ENCODE measurements at places on chromosomes 4 and X.

GRCh38 chr4:187059021-187059420 is 335.4 kb upstream of the FAT1 start:
- no peak for DNase-seq

DNA sequence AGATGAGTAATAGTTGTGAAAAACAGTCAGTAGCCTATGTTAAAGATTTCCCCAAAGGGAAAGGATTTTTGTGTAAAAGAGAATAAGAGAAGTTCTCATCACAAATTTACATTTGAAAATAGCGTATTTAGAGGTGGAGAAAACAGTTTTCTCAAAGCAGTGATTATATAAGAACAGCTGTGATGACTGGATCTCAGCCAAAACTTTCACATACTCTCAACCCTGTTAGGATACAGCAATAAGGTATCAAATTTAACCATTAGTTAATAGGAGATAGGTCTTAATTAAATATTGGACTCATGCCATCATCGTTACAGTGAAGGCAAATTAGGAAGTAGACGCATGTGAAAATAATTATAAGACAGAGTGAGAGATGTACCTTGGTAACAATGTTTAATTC is 622.7 kb downstream of the PCDH18 start:
- no peak for DNase-seq

DNA sequence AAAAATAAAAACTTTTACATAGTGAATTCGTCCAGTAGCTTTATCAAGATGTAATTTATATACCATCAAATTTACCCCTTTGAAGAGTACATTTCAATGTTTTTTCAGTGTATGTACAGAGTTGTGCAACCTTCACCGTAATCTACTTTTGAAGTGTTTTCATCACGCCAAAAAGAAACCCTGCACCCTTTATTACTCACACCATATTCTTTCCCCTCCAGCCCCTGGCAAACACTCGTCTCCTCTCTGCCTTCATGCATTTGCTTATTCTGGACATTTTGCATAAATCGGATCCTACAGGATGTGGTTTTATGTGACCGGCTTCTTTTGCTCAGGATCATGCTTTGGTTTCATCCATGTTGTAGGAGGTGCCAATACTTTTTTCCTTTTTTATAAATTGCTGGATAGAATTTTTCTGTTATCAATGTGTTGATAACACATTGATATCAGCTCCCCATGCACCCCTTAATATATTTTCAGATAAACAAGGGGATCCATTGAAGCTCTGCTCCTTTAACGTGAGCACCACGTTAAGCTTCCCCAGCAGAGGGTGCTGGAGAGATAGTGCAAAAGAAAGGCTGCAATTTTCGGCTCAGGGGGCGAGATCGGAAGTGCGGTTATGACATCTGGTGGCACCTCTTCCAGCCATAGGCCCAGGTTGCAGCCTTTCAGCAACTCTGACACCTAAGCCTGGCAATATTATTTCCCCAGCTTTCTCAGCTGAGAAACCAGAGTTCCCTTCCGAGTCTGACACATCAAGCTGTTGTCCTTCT is 100.1 kb upstream of the VCX3B start:
- no peak for DNase-seq

DNA sequence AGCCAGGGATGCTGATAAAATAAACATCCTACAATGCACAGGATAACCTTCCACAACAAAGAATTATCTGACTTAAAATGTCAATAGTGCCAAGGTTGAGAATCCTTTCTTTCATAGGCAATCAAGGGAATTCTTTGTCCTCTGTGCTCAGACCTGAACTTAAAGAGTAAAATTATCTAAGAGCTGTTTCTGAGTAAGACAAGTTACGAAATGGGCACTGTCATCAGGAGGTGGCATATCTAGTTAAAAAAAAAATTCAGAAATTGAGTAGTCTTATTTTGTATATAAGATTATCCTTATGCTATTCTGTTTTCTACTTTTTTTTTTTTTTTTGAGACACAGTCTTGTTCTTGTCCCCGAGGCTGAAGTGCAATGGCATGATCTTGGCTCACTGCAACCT is 3.3 kb upstream of the RAB33B start:
- DNase-seq: no peak

- no peak for DNase-seq
These were observed 4.9 kb downstream of the OPHN1 start for GRCh38 chrX:68428431-68428830.

DNA sequence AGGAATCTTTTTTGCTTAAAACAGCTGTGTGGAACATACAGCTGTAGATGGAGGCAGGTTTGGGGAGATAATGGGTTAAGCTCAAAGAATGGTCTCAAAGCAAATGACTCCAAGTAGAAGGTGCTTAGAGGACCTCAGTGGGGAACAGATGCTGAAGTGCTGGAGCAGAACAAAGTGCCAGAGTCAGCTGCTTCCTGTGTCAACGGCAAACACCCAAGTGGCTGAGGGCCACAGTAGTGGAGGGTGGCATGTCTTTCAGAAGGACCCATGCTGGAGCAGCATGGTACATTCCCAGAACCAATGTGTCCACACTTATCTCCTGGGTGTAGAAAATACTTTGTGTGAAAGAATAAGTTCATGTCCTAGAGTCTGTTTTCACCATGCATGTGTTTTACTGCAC is 197.5 kb downstream of the CCNG2 start:
- no peak for DNase-seq

- DNase-seq: no peak
These were observed 44.3 kb downstream of the RASGEF1B start for GRCh38 chr4:81427344-81427821.

- DNase-seq: no peak
These were observed 87.1 kb upstream of the DDX53 start for GRCh38 chrX:22912616-22913015.

- no peak for DNase-seq
These were observed 25.5 kb downstream of the GPRASP3 start for GRCh38 chrX:102745857-102746584.

DNA sequence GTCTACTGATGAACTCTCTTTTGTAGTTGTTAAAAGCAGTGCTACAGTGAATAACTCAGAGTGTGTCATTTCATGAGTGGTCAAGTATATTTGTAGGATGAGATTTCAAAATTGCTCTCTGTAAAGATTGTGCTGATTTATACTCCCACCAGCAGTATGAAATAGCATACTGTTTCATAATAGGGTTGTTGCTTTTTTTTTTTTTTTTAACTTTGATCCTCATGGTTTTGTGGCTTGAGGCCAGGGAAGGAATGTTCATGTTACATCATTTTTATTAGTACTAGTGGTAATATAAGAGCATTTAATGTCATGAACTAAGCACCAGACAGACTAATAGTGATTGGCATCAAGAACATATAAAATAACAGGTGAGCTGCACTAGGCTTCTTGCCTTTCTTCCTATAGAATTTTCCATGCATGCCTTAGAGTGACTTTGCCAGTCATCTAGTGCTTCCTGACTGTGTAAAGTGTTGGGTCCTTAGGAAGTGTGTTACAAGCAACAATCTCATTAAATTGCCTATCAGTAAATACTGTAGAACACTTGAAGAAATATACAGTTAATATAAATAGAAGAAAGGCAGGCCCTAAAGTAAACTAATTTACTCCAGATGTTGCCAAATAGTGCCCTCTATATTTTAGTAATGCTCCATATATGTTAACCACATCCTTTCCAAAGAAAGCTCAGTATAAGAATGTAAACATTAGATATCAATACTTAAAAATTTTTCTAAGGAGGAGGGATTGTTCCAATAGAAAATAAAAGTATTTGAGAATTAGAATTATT is 38.6 kb upstream of the MSMO1 start:
- no peak for DNase-seq
